ENCODE measurements at places on chromosomes 1 and 21.

GRCh38 chr1:16125483-16125882, 30.4 kb downstream of the EPHA2 start:
- DNase-seq, result no peak

DNA sequence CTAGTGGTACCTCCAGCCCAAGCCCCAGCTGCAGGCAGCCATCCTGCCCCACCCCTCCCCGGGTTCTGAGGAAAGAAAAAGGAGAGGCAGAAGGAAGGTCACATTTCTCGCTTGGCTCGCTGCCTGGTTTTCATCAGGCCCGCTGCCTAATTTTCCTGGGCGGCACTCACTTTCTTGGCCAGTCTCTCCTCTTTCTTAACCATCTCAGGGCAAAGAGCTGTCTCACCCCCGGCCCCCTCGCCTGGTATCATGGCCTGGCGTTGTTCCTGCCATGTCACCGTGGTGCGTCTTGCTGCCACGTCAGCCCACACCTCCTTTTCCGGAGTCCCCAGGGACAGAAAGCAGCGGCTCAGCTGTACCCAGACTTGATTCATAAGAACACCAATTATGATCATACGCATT, 26.6 kb upstream of the CASZ1 start:
- no peak for DNase-seq

DNA sequence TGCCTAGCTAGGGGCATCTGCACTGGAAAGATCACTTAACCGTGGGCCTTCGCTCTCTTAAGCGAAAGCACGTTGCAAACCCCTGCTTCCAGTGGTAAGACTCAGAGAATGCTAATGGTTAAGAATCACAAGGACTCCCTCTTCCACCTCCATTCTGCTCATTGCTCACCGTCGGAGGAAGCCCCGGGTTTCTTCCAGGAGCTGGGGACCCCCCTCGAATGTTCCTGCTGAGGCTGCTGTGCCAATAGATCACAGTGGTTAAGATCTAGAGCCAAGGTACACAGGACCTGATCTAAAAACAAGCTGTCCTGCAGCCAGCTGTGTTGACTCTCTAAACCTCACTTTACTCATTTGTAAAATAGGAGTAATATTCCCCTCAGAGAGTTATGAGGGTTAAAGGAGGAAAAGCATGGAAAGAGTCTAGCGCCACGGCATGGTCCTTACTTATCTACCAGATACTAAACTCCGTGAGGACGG, 765 bp downstream of the VAMP3 start:
- DNase-seq, result peak; percentile 24

DNA sequence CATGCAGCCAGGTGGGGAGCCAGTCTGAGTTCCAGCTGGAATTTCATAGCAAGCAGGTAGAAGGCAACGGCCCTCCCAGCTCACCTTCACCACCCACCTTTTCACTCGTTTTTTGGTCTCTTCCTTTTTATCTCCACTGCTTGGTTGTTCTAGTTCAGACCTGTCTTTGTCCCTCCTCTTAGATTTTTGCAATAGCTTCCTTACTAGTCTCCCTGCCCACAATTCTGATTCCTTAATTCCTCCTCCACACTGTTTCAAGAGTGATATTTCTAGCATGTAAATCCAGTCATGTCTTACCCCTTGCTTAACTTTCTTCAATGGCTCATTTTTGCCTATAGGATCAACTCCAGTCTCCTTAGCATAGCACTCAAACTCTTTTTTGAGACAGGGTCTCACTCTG, 119.6 kb downstream of the TMEM53 start:
- no peak for DNase-seq

DNA sequence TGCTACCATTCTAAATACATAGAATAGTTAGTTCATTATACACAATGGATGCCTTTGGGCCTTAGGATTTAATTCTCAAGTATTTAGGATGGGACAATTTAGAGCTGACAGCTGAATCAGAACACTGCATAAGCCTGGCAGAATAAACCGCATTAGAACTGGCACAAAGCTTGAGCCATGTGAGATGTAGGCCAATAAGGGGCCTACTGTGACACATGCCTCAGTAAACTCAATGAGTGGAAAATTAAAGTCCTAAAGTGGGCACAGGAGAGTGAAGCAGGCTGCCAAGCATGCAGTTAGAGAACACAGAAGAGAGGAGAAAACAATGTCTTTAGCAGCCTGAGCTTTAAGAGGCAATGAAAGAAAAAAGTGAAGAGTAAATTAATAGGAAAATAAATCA, 24.3 kb downstream of the SCYL3 start:
- no peak for DNase-seq

- DNase-seq, result peak; percentile 15
These were observed 13.0 kb upstream of the CNIH4 start for GRCh38 chr1:224343679-224344078.

GRCh38 chr1:4963251-4963650, 308.8 kb downstream of the AJAP1 start:
- DNase-seq, result no peak

GRCh38 chr1:30305061-30305460, 418.3 kb downstream of the MATN1 start:
- no peak for DNase-seq

DNA sequence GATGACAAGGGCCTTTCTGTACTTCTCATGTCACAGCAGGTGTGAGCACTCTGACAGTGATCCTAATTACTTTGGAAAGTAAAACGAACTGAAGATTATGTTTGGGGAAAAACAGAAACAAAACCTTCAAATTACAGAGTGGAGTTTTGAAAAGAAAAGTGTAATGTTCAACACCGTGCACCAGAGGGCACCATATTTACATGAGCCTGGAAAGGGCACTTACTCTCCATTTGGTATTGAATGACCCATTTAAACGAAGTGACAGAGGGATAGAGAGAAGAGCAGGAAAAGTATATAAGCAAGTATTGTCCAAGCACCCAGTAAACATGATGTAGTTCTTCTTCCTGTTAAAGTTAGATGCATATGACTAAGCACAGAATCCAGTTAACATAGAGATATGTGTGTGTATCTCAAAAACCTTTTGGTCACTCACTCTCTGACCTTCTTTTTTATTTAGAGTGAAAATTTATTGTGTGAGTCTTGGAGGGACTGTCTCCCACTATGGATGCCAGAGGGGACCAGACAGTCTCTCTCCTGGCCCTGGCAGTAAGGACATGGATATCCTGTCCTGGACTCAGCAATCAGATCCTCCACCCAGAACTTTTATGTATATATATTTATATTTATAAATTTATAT, 3.8 kb upstream of the RGSL1 start:
- peak; percentile 65 for DNase-seq

- DNase-seq, result no peak
These were observed 27.6 kb downstream of the RRP1B start for GRCh38 chr21:43686811-43687565.

- no peak for DNase-seq
These were observed 22.1 kb upstream of the EYA3 start for GRCh38 chr1:28110555-28110954.

GRCh38 chr1:175062339-175062738, 5.3 kb upstream of the TNN start:
- DNase-seq, result no peak

DNA sequence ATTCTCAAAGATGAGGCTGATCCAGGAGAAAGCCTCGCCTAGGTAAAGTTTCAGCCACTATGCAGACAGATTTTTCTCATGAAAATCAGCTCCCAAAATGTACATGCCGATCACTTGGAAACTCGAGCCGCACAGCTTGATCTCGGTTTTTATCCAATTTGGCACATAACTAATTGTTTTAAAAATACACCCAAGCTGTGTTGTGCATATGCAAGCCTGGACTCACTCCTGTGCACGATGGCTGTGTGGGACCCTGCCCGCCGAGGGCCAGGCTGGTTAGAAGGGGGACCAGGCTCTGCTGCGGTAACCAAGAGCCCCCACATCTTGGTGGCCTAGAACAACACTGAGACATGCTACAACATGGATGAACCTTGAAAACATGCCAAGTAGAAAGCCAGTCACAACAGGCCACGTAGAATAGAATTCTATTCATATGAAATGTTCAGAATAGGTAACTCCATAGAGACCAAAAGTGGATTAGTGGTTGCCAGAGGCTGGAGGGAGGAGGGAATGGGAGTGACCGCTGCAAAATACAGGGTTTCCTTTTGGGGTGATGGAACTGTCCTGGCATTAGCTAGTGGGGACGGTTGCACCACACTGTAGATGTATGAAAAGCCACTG, 16.1 kb upstream of the LDLRAP1 start:
- DNase-seq, result no peak

- no peak for DNase-seq
These were observed 371.2 kb downstream of the NPHP4 start for GRCh38 chr1:5620997-5621396.

DNA sequence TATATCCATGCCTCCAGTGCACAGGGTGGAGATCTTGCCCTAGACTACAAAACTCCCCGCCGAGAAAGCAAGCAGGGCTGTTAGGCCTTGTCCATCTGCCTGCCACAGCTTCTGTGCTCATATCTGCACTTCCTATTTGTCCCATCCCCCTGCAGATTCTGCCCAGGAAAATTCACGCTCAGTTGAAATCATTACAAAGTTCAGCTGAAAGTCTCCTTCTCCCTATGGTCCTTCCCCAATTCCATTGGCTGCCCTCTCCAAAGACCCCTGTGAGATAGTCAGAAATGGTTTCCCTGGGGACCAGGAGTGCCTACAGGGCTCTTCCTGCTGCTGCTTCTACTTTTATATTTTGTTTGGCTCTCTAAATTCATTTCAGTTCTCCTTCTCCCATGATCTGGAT, 63.2 kb downstream of the DTL start:
- DNase-seq, result no peak

GRCh38 chr1:109837852-109838570, 72.6 kb upstream of the CSF1 start:
- DNase-seq, result no peak

DNA sequence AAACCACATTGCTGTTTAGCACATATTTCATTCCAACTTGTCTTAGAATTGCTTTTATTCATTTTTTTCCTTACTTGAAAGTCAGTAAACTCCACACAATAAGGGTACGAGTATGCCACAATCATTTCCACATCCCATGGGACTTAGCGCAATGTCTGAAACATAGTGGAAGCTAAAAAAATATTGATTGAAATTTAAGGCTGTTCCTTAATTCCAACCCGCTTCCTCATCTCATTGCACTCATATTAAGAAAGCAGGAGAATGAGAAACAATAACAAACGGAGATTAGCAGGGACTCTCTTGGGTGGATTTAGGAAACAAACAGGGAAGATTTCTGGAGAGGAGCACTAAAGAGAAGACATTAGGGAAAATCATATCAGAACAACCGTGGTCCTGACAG, 39.3 kb upstream of the RGS4 start:
- DNase-seq, result no peak

GRCh38 chr1:226967665-226968064, 27.6 kb downstream of the COQ8A start:
- no peak for DNase-seq

Data from Kasumi-1 (cell line).